SHP77 (cell line): ENCODE measurements at places on chromosomes 7 and 10.
A peak's percentile ranks its signal among the peaks of the same experiment; 100 is the strongest.

GRCh38 chr7:19665399-19666008, 43.3 kb downstream of the POLR1F start:
- DNase-seq: peak; percentile 33

DNA sequence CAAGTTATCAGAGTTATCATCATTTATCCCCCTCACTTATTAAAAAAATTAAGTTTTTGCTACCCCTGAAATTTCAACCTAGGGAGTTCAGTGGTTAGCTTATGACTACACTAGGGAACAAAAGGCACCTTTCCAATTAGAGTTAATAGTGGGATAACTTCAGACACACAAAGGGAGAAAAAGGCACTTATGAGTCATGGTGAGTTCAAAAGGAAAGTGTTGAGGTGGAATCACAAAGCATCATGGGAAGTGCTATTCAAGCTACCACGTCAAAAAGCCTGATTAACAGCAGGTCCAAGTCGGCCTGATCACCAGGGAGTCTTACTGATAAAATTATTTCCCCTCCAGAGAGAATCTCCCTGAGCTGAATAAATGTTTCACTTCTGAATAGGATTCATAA, 165.7 kb downstream of the C7orf25 start:
- DNase-seq: no peak

DNA sequence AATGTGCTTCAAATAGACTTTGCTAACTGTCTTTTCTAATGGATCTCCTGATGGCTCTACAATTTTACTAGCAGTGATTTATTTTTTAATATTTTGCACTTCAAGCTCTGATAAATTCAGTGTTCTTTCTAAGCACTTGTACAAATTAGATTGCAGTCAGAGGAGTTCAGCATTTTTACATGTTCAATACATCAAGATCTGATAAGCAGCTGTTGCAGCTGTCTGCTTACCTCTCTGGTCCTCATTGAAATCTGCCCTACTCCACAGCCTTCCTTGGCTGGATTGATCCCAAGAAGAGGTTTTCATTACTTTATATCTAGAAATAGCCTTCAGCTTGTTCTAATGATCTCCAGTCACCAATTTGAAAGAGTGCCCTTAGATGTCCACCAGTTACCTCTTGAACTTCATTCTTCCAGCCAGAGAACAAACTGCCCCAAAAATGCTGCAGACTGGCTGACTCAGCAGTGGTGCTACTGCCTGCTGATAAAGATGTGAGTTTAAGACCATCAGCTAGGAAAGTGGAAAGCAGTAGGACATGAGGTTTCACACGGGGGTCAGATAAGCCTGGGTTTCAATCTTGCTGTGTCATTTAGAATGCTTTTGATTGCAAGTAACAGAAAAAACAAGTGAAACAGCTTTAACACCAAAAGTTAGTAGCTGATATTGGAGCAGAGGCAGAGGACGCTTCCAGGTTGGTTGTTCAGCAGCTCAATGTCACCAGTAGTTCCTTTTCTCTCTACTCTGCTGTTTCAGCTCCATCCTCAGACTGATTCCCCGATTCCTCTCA, 350.9 kb upstream of the NPVF start:
- DNase-seq: no peak

GRCh38 chr10:52232561-52233350, 81.3 kb upstream of the DKK1 start:
- no peak for DNase-seq

- DNase-seq: no peak
Observed at GRCh38 chr7:32660936-32661335, 165.6 kb downstream of the AVL9 start.

- no peak for DNase-seq
Observed at GRCh38 chr10:43816351-43817321, 168.0 kb upstream of the ZNF32 start.

DNA sequence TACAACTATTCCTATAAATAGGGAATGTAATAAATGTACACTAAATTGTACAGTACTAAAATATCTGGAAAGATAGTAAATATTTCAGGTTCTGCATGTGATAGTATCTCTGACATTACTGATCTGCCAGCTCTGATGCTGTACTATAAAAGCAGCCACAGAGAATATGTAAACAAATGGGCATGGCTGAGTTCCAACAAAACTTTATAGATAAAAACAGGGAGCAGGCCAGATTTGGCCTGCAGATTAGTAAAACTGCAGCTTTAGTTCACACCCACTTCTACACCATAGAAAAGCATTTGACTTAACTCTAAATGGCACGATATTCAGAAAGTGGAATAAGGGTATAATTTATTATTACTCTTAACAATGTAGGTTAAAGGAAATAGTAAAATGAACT, 18.8 kb upstream of the TLL2 start:
- DNase-seq: no peak

DNA sequence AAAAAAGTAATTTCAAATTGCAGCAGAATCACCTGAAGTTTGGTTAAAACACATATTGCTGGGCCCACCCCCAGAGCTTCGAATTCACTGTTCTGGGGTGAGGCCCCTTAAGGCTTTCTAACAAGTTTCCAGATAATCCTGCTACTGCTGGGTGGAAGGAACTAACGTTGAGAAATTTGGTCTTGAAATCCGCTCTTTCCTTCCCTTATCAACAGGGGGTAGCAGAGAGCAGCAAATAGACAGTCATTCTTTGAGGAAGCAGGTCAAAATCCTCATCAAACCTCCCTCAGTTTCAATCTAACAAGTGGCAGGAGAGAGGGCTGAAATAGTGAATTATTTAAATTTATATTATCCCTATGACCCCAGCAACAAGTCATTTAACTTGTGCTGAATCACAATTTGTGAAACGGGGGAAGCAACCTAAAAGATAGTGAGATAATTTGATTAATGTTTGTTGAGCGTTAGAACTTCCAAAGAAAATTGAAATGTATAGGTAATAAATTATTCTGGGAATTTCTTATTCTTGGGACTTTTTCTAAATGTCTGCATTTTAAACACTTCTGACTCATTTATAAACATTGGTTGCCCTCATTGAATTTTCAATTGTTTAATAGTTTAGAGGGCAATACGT, 21.7 kb upstream of the MALSU1 start:
- DNase-seq: peak; percentile 83

DNA sequence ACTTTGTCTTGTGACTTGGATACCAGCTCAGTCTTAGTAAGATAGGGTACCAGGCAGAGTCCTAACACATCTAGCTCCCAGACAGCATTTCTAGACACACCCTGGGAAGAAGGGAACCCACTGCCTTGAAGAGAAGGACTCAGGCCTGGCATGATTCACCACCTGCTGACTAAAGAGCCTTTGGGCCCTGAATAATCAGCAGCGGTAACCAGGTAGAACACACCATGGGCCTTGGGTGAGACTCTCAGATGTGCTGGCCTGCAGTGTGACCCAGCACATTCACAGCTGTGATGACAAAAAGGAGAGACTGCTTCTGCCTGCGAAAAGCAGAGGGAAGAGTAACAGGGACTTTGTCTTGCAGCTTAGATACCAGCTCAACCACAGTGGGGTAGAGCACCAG, 10.4 kb upstream of the TNKS2 start:
- DNase-seq: no peak

DNA sequence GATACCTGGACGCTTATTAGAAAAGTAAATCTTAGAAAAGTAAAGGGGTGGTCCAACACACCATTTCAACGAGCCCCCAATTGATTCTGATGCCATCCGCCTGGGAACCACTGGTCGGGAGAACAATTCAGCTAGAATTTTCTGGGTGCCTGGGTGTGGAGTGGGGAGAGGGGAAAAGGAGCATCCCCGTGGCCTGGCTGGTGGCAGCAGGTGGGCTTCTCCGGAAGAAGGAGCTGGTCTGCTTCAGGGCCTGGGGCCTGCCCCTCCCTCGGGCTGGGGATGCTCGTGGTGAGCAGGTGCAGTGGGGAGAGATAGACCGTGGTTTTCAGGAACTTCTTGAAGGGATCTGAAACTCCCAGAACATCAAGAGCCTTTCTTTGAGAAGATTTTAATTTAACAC, 39.9 kb upstream of the DUSP5 start:
- no peak for DNase-seq

DNA sequence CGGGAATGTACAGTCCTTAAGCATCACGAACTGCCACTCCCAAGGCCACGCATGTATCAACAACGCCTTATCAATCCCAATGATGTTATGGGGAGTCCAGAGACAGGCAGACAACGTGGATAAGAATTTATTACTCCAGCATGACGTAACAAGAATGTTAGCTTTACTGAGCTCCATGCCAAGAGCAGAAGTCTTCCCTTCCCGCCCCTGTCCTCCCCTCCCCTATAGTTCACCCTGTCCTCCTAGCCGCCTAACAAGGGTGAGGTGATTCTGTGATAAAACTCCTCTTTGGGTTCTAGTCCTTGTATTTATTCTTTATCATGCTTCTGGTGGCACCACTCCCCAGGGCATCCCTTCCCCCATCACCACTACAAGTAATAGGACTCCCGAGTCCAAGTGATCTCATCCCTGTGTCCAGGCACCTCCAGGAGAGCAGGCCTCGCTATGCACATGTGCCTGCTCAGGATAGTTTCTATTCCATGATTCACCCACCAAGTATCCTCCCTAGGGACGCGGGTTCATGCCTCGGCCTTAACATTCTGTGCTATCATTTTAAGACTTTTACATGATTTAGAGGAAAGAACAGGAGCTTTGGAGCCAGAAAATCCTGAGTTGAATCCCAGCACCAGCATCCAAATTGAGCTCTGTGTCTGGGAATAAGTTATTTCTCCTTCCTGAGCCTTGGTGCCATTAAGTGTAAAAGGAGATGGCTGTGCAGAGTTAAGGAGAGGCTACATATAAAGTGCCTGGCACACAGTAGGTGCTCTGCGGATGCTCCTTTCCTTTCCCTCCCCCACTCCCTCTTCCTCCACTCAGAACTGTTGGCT, 15.4 kb downstream of the GSDME start:
- no peak for DNase-seq

DNA sequence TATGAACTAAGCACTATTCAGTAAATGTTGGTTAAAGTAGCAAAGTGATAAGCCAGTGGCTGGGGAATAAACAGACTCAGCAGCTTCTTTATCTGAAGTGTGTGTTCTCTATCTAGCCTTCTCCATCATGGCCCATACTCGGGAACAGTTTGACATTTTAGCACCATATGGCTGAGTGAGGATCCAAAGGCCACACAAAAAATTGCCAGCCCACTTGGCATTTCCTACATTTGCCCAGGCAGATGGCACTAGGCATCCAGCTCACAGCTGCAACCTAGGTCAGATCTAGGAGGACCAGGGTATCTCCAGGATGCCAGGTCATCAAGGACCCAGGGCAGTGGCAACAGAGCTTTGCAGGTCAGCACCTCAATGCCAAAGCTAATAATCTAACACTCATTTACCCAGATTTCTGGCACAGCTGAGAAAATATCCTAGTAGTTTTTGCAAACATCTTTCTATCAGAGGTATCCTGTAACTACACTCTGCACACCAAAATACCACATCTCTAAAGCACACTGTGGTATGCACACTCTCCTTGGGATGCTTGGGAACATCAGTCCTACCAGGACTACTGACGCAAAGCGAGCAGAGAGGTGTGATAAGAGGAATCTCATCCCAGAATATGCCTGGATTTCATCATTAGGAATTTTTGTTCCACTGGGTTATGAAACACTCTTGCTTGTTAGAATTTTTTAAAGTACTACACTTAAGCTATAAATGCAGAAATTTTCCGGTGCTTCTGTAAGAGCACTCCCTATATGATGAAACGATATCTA, 61.7 kb downstream of the DOCK4 start:
- no peak for DNase-seq

- DNase-seq: no peak
Observed at GRCh38 chr7:101236292-101236835, 1.2 kb downstream of the CLDN15 start.

DNA sequence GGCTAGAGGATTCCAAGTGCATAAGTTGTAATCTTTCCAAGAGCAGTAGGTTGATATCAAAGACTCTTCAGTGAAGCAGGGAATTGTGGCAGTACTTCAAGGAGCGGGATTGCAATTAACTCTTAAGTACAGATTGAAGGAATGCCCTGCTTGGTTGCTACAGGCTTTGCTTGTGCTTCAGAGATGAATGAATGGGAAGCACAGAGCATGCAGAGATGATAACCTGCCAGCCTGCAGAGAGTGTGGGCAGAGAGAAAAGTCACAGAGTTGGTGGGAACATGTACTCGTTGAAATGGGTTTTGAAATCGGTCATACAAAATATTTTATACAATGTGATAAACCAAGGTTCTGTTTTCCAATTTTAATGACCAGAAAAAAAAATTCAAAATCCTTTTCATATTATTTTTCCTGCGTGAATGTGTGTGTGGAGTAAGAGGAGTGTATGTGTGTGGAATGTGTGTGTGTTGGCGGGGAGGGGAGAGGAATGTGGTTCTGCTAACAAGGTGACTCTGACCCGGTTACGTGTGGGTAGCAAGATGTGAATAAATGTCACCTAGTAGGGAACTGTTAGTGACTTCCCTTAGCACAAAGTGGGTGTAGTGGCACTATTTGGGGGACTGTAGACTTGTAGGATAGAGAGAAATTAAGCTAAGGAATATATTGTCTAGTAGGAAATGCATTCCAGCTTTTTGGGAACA, 697.8 kb downstream of the GATA3 start:
- DNase-seq: no peak

DNA sequence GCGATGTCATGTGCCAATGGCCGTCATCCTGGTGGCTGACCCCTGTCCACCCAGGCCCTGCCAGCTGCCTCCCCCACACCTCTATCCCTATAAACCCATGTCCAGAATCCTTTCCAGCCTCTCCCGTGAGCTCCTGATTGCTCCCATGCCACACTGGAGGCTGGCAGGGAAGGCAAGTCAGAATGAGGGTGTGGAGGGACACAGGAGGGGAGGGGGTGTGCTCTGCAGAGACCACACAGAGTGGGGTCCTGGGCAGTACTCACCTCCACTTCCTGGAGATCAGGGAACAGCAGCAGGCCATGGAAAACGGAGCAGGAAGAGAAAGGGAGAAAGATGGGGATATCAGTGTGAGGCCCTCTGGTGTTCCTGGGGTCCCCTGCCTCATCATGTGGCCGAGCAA, 15.7 kb downstream of the SPOCK2 start:
- DNase-seq: no peak

- DNase-seq: no peak
Observed at GRCh38 chr7:51290702-51291540, 25.7 kb downstream of the COBL start.
